ENCODE measurements at places on chromosomes 2 and 18.

DNA sequence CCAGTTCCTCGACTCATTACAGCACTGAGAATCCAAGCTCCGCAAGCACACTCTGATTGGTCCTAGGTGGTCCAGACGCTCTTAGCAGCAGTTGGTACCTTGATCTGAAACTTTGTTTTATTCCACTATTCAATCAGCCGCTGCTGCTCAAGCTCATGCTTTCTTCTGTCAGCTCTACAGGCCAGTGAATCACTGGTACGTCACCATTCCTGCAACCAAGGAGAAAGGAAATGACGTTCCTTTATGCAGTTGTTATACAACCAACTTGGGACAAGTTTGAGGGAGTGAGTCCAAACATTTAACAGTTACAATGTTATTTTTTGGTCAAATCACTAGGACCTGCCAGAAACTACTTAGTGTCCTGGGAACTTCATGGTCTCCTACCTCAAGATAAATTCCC lies 398.8 kb upstream of the TMEFF2 start:
- no peak overlapping the region for H3K4me3 ChIP-seq
- DNase-seq: no peak
- H3K36me3 ChIP-seq: no peaks in the 10 kb centered on the region
- no peaks in the 10 kb centered on the region for H3K4me1 ChIP-seq
- no peaks in the 10 kb centered on the region for H3K27me3 ChIP-seq

DNA sequence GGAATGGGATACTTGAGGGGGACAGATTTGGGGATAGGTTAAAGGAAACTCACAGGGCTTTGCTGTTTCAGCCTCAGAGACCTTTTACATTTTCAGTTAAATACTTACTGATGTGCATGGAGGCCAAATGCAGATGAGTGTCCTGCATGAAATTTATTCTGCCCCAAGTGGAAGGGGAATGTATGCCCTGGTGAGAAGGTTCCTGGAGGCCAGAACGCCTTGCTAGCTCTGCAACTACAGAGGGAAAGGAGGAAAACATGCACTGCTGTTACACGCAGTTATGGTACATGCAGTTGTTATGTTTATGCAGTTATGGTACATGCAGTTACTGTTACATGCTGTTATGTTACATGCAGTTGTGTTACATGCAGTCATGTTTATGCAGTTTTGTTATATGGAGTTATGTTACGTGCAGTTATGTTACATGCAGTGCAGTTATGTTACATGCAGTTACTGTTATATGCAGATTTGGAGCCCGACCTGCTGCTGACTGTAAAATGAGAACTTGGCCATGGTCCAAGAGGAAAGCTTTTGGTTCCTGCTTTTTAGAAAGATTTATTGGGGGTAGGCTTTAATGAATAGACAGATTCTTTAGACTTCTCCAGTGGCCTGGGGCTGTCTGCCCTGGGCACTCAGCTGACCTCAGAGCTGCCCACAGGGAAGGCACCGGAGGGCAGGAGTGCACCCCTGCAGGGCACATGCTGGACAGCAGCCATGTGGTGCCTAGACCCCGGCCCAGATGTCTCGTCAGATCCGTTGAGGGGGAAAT lies 84.1 kb downstream of the LDLRAD4 start:
- DNase-seq: no peak
- no peaks in the 10 kb centered on the region for H3K36me3 ChIP-seq
- no peak overlapping the region for H3K27ac ChIP-seq
- no peaks in the 10 kb centered on the region for H3K27me3 ChIP-seq
- no peaks in the 10 kb centered on the region for H3K4me1 ChIP-seq

DNA sequence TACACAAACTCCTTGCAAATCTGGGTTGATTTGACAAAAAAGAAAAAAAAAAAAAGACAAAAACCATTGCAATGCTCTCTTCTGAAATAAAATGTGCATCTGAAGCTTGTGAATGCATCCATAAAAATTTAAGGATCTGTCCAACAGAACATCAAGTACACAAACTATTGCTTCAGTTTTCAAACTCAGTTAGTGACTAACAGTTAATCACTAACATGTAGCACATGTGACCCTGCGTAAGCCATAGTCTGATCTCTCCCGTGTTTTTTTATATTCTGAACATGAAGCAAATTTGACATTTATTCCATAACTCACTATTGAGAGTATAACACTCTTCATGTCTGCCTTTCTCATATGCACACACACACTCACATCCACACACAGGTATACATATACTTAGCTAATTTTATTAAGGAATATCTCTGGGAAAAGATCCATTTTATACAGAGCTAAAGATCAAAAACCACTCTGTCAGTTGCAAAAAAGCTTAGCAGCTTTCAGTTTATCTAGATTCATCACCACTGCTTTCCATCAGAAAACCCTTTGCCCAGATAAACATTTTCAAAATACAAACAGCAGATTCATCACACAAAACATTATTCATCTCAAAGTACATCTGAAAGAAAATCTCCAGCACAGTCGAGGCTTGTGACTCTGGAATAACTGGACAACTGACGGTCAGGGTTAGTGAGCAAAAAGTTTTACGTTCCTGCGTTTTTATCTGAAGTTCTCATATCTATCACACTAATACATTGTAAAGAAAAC lies 1000.4 kb upstream of the ACVR2A start:
- no peaks in the 10 kb centered on the region for H3K36me3 ChIP-seq
- no peaks in the 10 kb centered on the region for H3K4me1 ChIP-seq
- DNase-seq: no peak
- no peak overlapping the region for H3K27ac ChIP-seq

GRCh38 chr2:2926009-2926857 lies 451.4 kb downstream of the EIPR1 start:
- DNase-seq: no peak
- no peaks in the 10 kb centered on the region for H3K27me3 ChIP-seq
- H3K36me3 ChIP-seq: no peaks in the 10 kb centered on the region
- H3K27ac ChIP-seq: no peak overlapping the region
- no peak overlapping the region for H3K4me3 ChIP-seq

DNA sequence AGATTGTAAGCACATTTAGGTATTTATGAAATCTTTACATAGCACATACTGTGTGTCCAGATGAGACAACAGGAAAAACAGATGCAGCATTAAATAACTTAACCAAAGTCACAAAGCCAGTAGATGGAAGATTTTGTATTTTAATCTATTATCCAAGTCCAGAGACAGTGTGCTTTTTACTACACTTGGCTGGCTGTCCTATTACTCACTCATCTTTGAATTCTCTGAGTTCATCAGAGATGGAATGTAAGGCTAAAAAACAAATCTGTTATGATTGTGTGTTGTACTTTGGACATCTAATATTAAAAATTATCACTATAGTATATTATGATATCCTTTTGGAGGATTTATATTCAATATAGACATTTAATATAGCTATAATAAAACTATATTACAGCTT lies 1189.4 kb downstream of the DSC3 start:
- no peak for DNase-seq
- H3K27ac ChIP-seq: no peak overlapping the region
- no peaks in the 10 kb centered on the region for H3K4me1 ChIP-seq
- no peaks in the 10 kb centered on the region for H3K27me3 ChIP-seq

DNA sequence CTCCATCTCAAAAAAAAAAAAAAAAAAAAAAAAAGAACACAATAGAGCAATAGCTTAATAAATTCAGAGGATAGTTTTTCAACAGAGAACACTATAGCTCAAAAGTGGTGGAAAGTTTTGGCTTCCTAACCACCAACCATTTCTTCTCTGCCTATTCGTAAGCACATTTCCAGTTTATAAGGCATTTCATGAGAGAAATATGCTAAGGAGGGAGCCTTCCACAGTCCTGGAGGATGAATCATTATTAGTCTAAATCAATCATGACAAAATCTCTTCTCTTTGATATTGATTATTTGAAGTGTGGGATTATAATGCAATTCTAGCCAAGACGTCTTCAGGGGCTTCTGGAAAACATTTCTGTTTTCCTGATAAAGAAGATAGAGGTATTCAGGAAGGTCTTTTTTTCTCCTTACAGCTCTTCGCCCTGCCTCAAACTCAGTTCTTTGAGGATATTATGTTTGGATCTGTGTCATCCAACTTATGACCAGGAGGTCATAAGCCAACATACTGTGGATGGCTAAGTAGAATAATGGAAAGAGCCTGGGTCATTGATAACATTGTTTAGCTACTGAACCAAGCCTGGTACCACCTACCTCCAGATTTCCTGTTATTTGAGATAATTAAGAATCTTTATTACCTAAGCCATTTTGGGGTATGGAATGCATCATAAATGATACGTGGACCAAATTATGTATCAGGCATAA lies 207.3 kb downstream of the TRIB2 start:
- no peak overlapping the region for H3K4me3 ChIP-seq
- no peak for DNase-seq
- H3K4me1 ChIP-seq: peaks cover 7% of the 10 kb centered on the region
- no peaks in the 10 kb centered on the region for H3K36me3 ChIP-seq

Measured in upper lobe of right lung (tissue), 1 donor.